Kidney glomerular epithelial cell (primary cell): ENCODE measurements at places on chromosomes 5 and 9.

- DNase-seq: no peak
Measured at GRCh38 chr5:93154535-93154934, 426.5 kb downstream of the NR2F1-AS1 start.

DNA sequence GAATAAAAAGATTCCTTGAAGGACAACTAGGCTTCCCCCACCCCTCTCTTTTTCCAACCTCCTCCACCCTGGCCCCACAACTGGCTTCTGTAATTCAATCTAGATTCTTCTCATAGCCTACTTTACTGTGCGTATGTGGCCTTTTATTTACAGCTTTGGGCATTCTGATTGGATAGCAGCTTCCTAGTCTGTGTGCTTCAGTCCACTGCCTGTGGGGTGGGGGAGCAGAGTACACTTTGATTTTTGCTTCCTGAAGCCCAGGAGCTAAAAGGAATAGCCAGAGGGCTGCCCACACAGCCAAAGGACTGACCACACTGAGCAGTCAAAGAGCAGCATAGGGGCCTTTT is 30.4 kb downstream of the RUSC2 start:
- peak; percentile 12 for DNase-seq

DNA sequence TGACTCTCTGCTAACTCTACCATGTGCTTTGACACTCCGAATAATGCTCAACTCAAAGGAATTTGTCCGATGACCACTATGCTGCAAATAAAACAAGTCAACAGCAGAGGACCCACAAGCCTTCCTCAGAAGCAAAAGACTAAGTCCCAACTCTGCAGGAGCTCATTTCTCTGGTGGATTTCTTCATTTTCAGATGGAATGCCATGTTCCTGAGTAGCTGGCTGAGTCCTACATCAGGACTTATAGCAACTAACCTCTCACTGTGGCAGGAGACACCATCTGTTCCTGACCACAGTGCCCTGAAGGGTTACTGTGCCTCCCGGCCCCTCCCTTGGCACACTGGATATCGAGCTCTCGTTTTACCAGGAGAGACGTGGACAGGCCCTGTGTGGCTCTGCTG is 20.8 kb downstream of the LHFPL2 start:
- no peak for DNase-seq

DNA sequence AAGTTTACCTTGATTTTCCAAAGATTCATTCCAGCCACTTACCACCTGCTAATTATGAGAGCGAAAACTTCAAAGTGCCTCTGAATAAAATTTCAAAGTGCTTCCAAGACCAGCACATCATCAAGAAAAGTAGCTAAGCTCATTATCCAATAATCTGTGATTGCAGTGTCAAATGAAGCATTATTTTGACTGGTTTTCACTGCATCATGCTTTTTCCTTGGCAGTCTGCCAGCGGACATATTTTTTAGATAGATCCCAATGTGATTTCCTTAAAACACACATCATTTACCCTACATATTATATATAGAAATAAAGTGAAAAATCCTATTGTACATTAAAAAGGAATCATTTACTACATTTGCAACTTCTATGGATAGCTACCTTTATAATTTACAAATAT is 508.6 kb upstream of the FAM174A start:
- no peak for DNase-seq

DNA sequence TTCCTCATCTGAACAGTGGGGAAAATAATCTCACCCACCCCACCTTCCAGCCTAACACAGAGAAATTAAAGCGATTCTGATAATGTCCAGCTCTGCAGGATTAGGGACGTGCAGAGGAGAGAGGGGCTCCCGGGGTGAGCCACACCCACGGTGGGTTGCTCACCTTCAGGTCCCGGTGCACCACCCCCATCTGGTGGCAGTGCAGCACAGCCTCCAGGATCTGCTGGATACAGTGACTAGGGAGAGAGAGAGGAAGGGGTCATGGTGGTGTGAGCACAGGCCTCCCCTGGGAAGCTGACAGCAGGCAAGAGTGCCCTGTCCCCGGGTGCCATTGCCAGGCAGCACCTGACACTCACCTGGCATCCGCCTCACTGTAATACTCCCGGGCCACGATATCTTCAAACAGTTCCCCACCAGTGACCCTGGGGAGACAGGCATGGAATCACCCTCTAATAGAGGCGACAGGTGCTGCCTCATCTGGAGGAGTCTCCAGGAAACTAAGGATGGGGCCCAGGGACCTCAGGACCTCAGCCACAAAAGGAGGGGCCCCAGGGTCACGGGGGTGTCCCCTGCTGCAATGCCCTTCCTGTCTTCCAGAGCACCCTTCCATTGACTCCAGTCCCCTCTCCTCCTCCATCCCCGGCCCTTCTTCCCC is 33.0 kb downstream of the CAMK2A start:
- DNase-seq: peak; percentile 4

DNA sequence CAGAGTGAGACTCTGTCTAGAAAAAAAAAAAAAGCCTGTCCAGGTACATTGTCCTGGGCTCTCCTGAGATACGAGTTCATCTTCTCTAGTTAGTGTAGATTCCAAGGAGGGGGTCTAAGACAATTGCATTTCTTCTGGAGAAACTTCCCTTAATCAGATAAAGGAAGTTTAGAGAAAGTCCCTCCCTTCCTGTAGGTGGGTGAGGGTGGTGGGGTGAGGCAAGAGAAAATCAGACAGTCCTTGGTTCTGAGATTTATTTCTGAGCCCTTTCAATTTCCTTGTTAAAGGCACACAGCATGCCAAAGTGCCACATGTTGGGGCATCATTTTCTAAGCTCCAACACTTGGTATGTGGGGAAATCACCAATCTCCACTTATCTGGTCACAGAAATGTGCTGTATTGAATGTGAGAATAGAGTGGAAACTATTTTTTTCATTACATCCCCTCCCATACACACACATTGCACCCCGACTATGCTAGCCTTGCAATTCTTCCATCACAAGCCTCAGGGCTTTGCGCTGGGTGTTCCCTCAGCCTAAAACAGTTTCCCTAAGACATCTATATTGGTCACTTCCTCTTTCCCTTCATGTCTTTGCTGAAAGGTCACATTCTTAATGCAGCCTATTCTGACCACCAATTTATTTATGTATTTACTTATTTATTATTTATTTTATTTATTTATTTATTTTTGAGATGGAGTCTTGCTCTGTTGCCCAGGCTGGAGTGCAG is 5.1 kb upstream of the TUT7 start:
- DNase-seq: no peak

DNA sequence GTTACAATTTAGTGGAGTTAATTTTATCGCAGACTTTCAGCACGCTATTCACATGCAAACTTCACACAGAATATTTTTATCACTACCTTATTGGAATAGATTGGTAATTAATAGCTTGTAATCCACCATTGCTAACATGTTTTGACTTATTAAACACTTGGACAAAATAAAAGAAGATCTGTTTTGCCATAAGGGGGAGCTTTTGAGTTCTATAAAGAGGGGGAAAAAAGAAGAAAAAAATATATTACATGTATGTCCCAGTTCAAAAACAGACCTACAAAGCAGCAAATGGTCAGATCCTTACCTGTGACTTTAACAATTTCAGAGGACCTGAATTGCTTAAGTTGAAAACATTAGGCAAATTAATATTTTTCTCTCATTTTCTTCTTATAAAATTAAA is 1.2 kb upstream of the PAPPA start:
- peak; percentile 65 for DNase-seq

DNA sequence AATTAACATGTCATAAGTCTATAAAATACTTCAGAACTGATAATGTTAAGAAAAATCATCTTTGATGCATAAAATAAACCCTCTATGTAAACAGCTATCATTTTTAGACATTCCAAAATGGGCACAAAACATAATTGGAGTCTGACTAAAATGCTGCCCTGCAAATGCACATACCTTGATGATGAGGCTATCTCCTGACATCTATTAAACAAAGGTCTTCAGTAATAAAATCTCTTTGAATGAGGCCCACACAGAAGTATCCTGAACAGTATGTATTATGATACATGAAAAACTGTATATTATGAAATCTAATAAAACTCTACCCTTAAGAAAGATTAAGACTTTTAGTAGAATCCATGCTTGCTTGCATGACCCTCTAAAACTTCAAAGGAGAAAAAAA is 66.1 kb downstream of the FBXL17 start:
- peak; percentile 24 for DNase-seq
